Renal cortical epithelial cell (primary cell): ENCODE measurements at places on chromosomes 5 and 9.

DNA sequence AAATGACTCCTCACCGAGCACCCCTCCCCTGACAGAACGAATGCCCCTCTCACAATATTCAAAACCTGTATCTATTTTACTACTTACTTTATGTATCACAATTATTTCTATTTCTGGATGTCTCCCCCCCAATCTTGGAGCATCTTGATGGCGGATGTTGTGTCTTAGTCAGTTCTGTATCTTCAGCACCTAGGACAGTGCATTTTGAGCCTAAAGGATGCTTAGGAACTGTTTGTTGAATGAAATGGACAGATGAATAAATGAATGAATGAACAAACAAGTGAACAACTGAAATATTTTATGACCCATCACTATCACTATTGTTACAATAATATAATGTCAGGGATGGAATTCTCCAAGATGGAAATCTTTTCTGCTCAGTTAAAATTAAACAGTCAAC, 295.7 kb downstream of the DNAH5 start:
- DNase-seq, result peak; percentile 15

- DNase-seq, result peak; percentile 55
Observed at GRCh38 chr9:131289301-131290035, at the start of gene PLPP7. PLPP7 (plus strand) TSS chr9:131289723; CDS start chr9:131289998, 275 bp downstream.

- DNase-seq, result no peak
Observed at GRCh38 chr5:135966165-135966564, 11.4 kb upstream of the LECT2 start.

GRCh38 chr9:114096041-114096511, 3.0 kb downstream of the KIF12 start:
- no peak for DNase-seq

- DNase-seq, result no peak
Observed at GRCh38 chr5:162047279-162047678, 20.3 kb upstream of the GABRG2 start.

DNA sequence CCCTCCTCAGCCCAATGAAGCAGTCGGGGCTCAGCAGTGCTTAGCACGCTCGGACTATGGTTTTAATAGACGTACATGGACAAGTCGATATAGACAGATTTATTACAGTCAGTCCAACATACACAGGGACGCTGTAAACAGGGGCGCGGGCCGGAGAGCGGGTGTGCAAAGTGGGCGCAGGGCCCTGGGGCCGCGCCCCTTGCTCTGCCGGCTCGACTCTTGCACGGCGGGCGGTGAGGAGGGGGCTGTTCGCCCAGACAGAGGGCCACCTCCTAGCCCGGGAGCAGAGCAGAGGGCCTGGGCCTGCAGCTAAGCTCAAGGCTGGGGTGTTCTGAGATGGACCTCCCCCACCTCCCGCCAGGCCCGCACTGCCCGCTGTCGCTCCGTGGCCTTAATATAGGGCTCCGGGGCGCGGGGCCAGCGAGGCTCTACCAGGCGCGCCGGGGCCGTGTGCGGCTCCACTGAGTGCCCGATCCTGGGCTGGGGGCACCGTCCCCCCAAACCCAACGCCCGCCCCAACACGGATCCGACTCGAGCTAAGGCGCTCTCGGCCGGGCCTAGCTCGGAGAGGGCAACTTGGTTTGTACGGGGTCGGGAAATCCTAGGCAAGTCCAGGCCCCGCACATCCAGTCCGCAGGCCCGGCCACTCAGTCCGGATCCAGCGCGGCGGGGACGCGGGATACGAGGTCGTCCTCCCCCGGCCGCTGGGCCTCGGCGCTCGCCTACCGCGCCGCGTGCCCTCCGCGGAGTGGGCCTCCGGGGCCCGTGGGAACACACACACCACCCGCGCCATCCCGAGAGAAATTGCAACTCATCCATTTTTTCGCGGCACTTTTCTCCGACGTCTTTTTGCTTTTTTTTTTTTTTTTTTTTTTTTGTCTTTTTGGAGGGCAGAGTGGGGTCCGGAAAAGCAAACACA, 6.1 kb downstream of the PITX1 start:
- no peak for DNase-seq

DNA sequence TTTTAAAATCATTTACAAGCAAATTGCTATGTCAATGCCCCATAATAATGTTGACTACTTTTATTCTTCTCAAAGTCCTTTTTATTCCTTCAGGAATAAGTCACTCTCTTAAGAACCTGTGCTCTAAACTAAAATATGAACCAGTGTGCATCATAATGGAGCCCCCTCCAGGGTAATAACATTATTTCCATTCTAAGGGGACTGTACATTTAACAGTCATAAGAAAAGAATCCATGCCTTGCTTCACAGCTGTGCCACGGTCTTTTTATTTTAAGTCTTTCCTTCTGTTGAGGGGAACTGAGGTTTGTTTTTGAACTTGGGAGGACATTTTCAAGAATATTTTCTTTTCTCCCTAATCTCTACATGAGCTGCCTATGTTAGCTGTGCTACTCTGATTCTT, 297.6 kb downstream of the MAN2A1 start:
- no peak for DNase-seq

DNA sequence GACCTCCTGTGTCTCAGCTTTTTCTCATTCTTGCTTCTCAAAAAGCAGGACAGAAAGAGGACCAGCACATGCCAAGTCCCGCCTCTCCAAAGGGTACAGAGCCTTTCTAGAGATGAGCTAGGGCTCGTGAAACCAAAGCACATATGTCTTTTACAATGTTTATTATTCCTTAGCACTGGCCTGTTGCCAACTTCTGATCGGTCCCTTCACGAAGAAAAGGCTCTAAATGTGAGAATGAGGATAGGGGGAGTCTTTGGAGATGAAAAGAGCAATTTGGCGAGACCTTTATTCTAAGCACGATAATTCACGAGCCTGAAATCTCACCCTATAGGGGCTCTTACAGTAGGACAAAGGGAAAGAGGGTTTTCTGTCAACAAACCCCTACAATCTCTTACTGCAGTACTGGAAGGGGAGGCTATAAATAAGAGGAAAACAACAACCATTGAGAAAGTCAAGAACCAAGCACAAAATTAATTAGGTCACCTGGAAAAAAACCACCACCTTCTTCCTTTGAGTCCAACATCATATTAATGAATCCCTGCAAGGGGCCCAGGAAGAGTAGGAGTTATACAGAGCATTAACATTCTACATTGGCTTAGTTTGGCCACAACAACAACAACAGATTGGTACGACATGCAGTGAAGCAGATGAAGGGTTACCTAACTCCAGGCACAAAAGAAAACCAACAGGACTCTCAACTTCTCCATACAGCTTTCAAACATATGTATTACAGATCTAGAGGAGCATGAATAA, 309.5 kb downstream of the PDE4D start:
- DNase-seq, result peak; percentile 50

DNA sequence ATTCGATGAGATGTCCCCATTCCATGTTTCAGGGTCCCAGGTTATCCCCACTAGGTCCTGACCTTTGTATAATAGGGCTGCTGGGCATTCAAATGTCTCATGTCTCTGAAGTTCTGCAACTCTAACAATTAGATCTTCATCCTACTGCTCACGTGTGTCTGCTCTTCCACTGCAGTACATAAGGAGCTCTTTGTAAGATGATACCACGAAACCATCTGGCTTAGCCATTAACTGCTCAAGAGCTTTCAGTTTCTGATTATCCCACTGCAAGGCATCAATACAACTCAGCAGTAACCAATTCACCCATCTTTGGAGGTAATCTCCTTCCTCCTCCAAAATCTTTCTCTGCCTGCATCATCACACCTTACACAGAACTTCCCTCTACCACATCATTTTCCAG, 49.9 kb upstream of the PPP2CA start:
- peak; percentile 41 for DNase-seq

- DNase-seq, result no peak
Observed at GRCh38 chr9:135565636-135566035, 4.1 kb downstream of the PAEP start.

- no peak for DNase-seq
Observed at GRCh38 chr5:172641359-172642050, 442 bp downstream of the NEURL1B start.

DNA sequence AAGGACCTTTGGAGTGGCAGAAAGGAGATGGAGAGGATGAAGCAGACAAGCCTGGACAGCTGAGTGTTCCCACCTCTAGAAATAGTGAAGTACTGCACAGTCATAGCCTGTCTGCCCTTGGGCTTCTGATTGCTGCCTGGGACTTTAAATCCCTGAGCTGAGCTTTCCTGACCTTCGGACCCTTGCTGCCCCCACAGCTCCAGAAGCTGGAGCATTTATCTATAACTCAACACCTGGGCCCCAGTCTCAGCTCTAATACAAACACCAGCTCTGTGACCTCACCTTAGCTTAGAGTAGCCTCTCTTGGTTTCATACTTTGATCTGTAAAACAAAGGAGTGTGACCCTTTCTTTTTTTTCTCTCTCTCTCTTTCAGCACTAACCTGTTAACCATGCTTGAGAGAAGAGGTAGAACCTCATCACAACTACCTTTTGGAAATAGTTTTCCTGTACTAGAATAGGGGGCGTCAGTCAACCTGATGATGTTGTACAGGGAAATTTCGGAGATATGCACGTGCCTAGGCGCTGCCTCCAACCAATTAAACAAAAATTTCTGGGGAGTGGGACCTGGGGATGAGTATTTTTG, 25.4 kb upstream of the ELL2 start:
- no peak for DNase-seq

DNA sequence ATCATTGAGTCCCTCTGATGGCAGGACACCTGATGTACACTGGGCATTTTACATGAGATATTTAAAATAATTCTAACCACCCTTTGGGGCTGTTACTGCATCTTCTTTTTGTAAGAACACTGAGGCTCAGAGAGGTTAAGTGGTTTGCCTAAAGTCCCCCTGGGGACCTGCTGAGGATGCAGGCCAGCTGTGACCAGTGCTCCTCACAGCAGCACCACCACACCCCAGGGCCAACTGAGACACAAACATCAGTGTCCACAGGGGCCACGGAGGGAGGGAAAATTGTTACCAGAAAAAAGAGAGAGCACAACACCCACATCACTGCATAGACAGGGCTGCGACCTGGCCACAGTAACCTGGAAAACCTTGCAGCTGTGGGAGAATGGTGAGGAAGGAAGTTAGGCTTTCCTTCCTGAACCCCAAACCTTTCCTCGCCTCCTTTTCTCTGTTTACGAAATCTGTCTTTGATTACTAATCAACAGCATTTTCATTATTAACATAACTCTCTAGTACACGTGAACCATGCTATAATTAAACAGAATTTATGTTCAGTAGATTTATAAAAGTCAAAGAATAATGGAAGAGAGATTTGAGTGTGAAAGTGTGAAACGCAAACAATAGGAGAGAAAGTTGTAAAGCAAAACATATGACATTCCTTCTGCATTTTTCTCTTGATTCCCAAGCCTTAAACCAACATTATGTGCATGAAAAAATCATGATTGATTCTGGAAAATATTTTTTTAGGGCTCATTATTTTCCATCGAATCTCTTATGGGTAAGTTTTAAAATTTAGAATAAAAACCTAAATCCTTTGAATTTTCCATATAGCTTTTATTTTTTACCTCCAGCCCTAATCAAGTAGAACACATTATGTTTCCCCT, 228.1 kb upstream of the DAPK1 start:
- no peak for DNase-seq

- DNase-seq, result no peak
Observed at GRCh38 chr9:130835441-130836298, 616 bp downstream of the ABL1 start.

GRCh38 chr5:159536646-159537045, 206.4 kb upstream of the IL12B start:
- DNase-seq, result peak; percentile 29

DNA sequence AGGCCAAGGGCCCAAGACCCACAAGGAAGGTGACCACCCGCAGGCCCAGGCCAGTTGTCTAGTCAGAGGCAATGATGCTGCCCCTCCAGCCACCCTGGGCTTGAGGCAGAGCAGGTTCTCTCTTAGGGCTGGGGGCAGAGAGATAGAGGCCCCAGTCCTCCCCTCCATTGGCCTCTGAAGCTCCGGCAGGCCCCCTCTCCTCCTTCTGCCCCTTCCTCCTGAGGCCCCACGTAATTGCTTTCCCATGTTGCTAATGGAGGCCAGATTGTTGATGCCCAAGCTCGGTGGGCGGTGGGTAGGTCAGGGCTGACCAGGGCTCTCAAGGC, 26.6 kb upstream of the ENHO start:
- DNase-seq, result no peak

GRCh38 chr5:172642051-172642409, 967 bp downstream of the NEURL1B start:
- no peak for DNase-seq

DNA sequence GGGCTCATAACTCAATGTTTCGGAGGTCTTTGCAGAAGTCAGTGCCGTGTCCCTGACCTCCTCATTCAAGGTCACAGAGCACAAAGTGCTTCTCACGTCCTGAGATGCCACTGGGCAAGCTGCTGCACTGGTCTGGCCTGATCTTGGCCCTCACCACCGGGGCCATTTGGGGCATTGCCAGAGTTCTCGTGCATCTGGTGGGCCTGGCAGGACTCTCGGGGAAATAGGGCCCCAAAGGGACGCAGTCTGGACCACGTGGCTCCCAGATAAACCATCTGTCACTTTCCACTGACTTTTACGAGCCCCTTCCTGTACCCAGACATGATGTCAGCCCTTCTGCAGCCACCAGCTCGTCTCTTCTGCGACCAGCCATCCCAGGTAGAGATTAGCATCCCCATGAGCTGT, 54.8 kb downstream of the HRH2 start:
- no peak for DNase-seq

DNA sequence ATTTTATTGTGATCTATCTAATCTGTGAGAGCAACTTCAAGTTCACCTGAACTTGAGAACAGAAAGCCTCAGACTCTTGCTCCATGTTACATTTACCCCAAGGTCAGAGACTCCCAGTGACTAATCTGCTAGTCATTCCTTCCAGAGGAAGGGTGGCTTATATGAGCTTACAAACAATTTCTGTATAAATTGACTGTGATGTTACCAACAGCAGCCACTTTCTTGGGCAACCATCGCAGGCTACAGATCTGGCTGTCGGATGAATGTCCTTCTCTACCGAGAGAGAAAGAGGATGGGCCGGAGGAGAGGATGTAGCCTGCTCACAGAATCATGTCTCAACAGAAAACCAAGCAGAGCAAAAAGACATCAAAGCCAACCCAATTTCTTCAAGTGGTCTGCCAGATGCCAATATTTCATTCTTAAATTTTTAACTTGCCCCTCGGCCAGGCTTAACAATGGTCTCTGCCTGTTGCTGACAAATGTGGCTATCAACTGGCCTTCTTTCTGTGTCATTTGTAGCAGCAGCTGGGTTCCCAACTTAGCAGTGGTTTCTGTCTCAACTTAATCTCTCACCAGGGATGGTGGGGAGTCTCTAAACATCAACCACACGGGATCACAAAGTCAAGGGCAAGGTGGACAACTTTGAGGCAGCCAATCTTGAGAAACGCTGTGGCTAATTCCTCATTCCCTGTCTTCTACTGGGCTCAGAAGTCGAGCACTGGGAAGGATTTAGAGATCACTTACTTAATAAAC, 81.3 kb downstream of the RAPGEF1 start:
- DNase-seq, result peak; percentile 97
